Activated B cell treated with CpG ODN at 0.5 μM for 24 hours (primary cell): ENCODE measurements at places on chromosomes 16 and 17.

DNA sequence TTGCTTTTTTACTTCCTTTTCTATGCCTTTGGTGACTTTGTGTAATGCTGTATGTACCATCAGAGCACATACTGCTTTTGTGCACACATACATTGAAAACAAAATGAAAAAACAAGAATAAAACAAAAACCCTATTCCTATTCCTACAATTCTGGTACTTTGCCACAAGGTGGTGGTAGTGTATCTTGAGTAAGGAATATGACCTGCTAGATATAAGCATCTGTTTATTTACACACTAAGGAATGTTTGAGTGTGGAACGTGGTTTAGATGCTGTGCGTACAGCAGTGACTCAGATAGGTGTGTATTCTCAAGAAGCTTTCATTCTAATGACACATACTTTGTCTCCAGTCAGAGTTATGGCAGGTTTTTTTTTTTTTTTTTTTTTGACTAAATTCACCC lies 606.2 kb downstream of the WWOX start:
- DNase-seq, result no peak

DNA sequence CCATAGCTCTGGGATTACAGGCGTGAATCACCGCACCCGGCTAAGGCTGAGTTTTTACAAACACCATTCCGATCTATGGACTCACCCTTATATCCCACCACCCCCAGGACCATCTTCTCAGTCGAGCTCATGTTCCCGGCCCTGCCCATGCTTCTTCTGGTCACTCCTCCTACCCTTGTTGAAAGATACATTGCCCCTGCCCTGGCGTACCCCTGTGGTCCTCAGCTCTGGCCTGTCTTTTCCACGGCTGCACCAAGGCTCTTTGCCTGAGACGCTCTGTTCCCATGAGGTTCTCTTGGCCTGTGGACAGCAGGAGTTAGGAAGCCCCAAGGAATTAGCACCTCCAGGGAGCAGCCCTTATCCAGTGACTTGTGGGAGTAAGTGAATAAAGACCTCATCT lies 379.4 kb upstream of the TNRC6C start:
- DNase-seq, result no peak

- no peak for DNase-seq
These were observed 345.8 kb upstream of the CDH5 start for GRCh38 chr16:66020642-66021041.

DNA sequence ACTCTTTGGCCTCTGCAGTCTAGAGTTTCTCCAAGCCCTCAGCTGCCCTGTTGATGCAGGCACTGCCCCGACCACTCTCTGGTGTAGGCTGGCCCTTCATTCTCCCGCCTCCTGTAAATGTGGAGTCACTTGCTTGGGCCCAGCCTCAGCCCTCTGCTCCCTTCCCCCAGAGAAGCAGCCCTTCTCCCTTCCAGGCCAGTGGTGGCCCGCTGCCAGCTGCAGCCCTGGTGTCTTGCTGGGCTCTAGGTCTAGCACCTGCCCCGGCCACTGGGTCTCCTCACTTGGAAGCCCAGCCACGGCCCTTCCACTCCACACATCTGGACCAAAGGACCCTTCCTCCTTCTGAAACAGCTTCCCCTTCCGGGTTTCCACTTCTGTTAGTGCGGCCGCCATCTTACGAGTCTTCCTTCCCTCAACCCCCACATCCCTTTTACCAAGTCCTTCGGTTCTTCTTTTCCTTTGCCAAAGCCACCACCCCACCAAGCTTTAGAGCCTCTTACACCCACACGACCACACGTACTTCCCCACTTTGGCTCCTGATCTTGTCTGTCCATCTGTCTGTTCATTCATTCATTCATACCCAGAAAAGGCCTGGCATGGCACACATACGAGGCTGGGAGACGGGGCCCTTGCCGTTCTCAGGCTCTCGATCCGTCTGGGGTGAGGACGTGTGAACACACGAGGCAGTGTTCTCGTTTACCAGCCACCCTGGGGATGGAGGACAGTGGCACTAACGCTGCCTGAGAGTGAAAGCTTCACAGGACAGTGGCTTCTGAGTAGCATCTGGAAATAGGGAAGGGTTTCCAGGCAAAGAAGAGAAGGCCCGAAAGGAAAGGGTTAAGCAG lies 68.0 kb downstream of the ABR start:
- DNase-seq, result no peak

DNA sequence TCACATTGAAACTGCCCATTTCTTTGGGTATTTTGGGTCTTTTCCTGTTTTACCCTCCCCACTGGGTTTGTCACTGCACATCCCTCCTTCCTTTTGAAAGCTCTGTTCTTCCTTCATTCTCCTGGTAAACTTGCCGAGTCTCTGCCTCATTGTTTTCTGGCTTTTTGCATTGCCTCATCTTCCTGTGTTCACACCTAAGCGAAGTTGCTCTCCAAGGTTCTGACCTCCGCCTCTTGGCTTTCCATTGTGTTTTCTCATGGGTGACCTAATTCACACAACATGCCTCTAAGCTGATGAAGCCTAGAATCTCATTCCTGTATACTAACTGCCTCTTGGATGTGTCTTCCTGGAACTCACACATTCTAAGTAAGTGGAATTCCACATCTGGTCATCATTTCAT lies 1096.1 kb upstream of the EEF2KMT start:
- DNase-seq, result no peak
